ENCODE measurements at places on chromosomes 1 and 21.
A peak's percentile ranks its signal among the peaks of the same experiment; 100 is the strongest.

DNA sequence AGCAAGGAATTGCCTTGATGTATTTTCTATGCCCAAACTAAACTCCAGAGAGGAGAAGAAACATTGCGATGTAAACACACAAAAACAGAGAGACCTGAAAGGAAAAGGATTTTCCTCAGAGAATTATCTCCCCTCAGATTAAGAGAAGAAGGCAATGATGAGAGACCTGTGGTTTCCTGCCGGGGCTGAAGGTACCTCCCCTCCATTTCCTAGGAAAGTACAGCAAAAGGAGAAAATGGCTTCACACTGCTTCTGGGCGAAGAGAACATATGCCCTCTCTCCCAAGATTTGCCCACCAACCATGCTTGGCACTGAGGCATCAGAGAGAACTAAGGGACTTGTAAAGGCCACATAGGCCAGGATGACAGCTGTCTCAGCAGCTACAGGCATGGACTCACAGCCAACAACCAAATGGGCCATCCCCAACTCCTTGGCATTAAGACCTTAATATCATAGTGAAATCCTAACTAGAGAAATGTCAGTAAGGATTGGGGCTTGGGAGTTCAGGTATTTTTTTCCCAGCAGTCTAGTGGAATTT lies 523.0 kb downstream of the PTPRC start:
- peak; percentile 49 for DNase-seq

- DNase-seq = peak; percentile 45
Observed at GRCh38 chr1:83508485-83509151, 490.3 kb downstream of the TTLL7 start.

- DNase-seq = no peak
Observed at GRCh38 chr1:183163316-183163715, 22.7 kb upstream of the LAMC2 start.

GRCh38 chr1:152577168-152577567 lies 3.1 kb downstream of the LCE3D start:
- no peak for DNase-seq

DNA sequence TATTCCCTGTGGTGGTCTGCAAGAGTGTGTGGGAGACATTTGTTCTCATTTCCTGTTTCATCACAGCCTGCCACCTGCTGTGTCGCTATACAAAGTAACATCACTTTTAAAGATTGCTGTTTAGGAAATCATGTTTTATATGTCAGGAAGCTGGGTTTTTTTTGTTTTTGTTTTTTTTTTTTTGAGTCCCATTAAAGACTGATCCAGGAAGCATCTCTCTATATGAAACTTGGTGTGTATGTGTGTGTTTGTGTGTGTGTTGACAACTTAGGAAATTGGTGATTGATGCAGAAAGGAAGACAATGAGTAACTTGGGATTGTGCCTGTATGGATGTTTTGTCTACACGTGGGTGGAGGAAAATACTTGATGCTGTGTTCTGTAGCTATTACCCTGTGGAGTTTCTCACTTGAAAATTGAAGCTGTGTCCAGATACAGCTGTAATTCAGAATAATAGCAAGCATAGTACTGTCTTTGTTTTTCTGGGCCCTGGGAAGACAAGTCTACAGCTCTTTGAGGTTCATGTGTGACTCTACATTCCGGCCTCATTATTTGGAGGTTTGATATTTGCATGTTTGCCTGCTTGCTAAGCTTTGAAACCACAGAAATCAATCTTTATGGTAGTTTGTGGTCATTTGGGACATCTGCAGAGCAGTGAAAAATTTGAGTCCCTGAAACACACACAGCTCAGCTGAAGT lies 47.9 kb downstream of the LAMC1 start:
- peak; percentile 80 for DNase-seq

DNA sequence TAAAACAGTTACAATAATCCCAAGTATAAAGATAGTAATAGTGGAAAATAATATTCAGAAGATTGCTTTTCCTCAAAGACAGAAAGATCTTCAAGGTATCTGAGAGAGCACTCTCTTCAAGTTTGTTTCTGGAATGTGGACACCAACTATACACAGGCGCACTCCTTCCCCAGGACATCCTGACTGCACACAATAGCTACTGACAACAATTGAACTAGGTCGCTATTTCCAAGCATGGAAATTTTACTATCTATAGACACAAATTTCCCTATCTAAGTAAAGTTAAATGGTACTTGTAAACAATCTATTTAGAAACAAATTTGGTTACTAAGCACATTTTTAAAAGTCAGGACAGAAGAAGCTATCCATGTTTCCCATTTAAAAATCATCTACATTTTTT lies 19.1 kb downstream of the ARHGAP29 start:
- no peak for DNase-seq

GRCh38 chr1:150102986-150103385 lies 35.4 kb downstream of the VPS45 start:
- DNase-seq = no peak

DNA sequence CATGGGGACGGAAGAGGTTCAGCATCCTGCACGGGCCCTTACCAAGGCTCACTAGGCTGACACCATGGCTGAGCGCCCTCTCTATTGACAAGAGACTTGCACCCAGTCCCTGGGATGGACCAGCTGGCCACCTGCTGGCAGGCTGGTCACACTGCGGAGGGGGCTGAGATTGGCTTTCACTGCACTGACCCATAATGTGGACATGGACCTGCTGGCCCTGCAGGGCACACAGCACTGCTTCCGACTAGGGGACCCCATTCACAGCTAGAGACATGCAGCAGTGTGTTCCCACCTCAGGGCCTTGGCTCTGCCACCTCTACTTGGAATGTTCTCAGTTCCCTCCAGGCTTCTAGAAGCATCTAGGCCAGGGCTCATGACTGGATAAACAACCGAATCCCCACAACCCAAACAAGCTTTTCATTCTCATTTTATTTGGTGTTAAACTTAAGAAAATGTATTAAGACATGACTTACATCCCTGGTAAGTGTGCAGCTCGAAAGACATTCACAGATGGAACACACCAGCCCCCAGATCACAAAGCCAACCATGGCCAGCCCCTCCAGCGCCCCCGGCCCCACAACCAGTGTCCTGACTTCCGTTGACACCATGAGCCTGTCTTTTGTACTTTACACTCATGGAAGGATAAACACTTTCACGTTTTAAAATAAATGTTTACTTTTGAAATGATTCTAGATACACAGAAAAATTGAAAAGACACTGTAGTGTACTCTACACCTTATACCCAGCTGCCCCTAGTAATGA lies 9.3 kb upstream of the SRARP start:
- peak; percentile 35 for DNase-seq

- no peak for DNase-seq
Observed at GRCh38 chr1:226653311-226653921, 85.7 kb downstream of the ITPKB start.

GRCh38 chr21:46509741-46510502 lies 51.2 kb downstream of the DIP2A start:
- DNase-seq = no peak

DNA sequence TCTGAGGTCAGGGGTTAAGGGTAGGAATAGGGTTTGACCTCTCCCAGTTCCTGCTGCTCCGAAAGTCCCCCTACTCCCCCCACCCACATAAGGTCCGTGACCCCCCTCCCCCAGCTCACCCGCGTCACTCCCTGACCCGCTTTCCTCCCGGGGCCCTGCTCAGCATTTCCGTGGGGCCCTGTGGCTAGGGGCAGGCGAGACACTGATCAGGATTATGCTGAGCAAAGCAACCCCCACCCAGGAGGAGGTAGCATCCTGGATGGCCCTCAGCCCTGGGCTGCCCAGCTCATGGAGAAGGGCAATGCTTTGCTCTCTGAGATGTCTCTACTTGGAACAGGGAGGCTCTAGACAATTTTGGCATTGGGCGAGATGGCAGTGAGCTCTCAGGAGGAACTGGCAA lies 3.7 kb downstream of the RORC start:
- DNase-seq = no peak

GRCh38 chr1:233055879-233056641 lies 105.6 kb downstream of the NTPCR start:
- DNase-seq = no peak

- DNase-seq = no peak
Observed at GRCh38 chr1:109671067-109671466, 3.2 kb downstream of the GSTM2 start.

DNA sequence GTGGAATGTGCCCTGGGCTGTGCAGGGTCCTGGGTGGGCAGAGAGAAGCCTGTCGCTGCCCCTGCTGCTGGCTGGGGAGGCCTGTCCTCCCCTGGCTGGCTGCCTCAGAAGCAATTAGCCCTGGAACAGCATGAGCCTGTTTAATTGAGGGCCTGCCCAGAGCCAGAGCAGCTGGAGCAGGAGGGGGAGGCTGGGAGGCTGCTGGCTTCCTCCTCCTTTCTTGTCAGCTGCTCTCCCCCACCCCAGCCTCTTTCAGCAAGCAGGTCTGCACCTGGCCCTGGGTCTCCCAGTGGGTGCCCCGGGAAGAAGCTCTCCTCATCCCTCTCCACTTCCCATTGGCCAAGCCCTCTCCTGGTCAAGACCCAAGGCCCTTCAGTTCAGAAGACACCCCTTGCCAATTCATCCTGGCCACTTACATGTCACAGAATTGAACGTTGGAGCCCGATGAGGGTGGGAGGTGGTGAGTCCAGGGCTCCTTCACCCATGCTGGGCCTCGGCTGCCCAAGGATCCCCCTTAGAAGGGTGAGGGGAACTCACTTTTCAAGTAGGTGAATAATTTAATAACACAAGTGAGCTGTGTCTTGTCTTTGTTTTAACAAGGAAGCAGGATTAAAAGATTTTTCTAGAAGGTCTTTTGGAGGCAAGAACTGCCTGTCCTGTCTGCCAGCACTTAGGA lies 13.2 kb downstream of the AMPD2 start:
- DNase-seq = no peak

GRCh38 chr1:100700586-100700985 lies 19.0 kb upstream of the VCAM1 start:
- no peak for DNase-seq

DNA sequence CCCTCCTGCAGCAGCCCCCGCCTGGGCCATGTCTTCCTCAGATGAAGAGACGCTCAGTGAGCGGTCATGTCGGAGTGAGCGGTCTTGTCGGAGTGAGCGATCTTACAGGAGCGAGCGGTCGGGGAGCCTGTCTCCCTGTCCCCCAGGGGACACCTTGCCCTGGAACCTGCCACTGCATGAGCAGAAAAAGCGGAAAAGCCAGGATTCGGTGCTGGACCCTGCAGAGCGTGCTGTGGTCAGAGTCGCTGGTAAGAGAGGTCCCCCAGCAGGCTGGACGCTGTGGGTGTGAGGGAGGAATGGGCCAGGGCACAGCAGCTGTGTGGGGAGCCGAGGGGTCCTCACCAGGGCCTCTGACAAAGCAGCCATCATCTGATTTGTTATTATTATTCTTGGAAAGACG lies 58.0 kb downstream of the NDUFS5 start:
- DNase-seq = no peak

GRCh38 chr1:174998569-174999215 lies 1.1 kb upstream of the CACYBP start:
- DNase-seq = peak; percentile 80

- DNase-seq = no peak
Observed at GRCh38 chr1:243725075-243725474, 125.0 kb downstream of the AKT3 start.

GRCh38 chr1:189851806-189852367 lies 625.8 kb downstream of the BRINP3 start:
- peak; percentile 4 for DNase-seq

- no peak for DNase-seq
Observed at GRCh38 chr1:51504806-51505525, 14.1 kb downstream of the EPS15 start.

DNA sequence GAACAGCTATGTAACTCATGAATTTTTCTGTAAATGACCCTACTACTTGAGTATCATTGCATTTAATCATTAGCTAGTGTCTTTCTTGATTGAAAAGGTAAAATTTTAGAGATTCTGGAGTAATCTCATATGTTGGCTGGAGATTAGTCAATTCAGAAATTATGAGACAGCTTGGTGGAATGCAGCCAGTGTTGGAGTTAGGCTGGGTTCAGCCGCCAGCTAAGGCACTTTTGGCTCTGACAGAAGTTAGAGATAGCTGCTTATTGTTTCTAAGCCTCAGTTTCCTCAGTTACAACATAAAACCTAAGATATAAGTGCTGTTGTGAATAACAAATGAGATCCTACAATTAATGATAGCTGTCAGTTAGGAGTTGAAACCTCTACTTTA lies 49.4 kb downstream of the TBCE start:
- no peak for DNase-seq

- DNase-seq = no peak
Observed at GRCh38 chr1:26949926-26950319, 10.3 kb downstream of the KDF1 start.

- DNase-seq = no peak
Observed at GRCh38 chr21:14046401-14046800, 164.4 kb downstream of the LIPI start.

- DNase-seq = no peak
Observed at GRCh38 chr1:7281821-7282220, 489.3 kb upstream of the VAMP3 start.

DNA sequence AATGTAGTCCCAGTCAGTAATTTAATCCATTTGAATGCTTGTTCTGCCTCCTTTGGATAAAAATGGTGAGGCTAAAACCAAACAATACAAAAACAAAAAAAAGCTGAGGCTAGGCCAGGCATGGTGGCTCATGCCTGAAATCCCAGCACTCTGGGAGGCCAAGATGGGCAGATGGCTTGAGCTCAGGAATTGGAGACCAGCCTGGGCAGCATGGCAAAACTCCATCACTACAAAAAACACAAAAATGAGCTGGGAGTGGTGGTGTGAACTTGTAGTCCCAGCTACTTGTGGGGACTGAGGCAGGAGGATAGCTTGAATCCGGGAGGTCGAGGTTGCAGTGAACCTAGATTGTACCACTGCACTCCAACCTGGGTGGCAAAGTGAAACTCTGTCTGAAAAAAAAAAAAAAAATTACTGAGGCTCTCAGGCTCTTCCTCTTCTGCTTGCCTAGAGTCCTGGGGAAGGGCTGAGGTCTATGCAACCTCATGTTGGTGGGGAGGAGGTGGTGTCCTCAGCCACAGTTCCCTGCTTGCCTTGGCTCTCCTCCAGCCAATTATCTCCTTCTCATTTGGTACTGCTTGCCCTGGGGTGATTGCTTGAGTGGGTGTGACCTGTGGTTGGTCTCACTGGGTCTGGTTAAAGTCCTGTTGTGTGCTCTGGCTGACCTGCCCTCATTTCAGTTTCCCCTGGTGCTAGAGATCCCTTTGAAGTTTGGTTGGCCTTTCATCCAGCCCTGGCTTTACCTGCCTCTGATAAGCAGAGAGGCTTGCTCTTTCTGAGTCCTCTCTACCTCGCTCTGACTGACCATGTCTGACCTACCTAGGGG lies 20.9 kb downstream of the S1PR1 start:
- peak; percentile 92 for DNase-seq

Data from KBM-7 (cell line).